Right cardiac atrium (tissue), 5 donors: ENCODE measurements at places on chromosomes 5 and 9.

GRCh38 chr5:18285257-18285656 is 651.0 kb downstream of the TAF11L14 start:
- DNase-seq = no peak

GRCh38 chr9:120363697-120364096 is 216.3 kb downstream of the CDK5RAP2 start:
- DNase-seq = no peak

DNA sequence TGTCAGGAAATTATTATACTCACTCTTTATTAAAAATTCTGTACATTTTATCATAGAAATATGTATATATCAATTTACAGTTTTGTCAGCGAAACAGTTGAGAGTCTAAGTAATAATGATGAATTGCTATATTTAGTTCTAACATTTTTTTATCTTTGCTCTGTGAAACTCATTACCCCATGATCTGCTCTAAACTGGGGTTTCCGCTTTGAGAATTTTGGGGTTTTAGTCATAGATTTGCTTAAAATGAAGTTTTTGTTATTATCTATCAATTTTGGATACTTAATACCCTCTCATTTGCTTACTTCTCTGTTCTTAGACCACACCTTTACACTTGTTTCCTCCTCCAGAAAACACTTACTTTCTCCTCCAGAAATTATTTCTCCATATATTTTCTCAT is 333.8 kb upstream of the MPDZ start:
- no peak for DNase-seq

- no peak for DNase-seq
Observed at GRCh38 chr5:58348996-58349728, 110.7 kb downstream of the PLK2 start.
